ENCODE measurements at places on chromosomes 1 and 21.
A peak's percentile ranks its signal among the peaks of the same experiment; 100 is the strongest.

DNA sequence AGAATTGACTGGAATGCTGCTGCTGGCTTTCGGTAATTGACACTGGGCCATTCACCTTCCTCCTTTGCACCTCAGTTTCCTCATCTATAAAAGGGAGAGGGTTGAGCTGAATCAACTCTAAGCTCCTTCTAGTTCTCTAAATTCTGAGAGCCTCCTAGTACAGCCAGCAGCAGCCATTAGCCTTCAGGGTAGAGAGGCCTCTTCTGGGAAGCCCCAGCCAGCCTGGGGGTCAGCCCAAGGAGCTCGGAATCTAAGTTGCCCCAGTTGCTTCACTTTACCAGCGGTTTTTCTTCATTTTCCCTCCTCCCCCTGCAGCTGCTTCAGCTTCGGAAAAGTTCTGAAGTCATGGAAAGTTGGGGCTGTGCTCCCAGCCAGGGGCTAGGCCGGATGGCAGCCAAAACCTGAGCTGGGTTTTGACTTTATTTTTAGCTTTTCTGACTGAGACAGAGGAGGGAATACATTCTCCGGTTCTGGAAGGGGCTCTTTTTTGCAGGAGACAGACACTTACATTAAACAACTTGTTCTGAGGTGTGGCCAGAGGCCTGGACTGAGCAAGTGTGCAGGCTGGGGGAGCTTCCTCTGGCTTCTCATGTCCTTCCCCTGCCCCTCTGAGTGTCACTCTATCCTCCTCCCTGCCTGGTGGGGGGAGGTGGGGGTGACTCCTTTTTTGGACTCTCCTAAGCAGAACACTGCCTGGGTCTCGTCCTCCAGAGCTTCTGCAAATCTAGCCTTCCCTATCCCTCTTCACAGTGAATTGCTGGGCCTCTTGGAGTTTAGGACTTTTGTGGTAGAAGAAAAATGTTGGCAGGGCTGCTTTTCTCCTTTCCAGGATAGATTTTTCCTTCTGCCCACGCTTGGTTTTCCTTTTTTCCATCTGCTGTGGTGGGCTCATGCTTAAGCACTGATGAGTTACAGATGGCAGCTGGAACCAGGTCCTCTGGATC is 14.4 kb downstream of the LMNA start:
- no peak for DNase-seq

GRCh38 chr1:19597496-19598309 is 46.4 kb upstream of the NBL1 start:
- peak; percentile 36 for DNase-seq

DNA sequence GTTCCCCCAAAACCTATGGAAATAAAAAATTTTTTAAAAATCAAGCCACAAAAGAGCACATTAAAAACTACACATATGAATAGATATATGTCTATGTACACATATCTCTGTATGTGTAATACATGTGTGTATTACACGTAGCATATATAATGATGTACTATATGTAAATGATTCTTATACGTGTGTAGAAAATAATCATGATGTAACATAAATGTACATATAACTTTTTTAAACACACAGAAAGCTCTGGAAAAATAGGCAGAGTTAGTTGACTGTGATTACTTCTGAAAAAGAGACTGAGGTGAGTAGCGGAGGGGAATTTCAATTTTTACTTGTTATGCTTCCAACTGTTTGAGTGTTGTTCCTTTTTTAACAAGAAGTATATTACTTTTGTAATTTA is 405.0 kb downstream of the CAMTA1 start:
- no peak for DNase-seq

DNA sequence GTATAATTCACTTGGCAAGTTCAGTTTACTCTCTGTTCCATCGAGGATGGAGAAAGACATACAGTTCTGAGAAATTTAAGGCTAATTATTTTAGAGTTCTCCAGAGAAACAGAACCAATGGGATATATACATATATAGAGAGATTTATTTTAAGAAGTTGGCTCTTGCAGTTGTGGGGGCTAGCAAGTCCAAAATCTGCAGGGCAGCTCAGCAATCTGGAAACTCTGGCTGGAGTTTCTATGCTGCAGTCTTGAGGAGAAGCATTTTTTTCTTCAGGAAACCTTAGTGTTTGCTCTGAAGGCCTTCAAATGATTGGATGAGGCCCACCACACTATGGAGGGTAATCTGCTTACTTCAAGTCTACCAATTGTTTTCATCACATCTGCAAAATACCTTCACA is 34.6 kb downstream of the TRAF5 start:
- DNase-seq = no peak

DNA sequence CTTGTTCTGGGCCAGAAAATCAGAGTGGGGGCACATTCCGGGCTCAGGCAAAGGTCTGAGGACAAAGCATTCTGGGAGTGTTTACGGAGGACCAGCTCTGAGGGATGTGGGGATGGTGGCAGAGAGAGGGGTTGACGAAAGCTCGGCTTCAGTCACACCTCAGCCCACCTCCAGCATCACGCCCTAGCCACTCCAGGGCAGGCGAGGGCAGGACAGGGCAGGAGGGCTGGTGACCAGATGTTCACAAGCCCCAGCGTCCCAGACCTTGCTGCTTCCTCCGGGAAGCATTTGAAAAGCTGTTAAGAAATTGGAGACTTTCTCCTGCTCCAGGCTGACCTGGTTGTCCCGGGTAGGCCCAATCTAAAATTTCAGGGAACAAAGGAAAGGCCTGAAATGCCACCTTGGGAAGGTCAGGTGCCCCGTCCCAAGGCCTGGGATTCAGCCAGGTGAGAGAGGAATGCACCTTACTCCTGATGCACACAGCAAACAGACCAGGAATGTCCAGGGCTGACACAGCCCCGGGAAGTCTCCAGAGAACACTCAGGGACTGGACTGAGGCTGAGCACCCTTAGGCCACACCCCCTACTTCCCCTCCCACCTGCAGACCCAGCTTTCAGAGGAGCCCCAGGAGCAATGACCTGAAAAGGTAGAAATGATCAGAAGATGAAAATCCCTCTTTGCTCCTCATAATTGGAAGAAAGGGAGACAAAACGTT is 71.9 kb upstream of the KLHDC7A start:
- no peak for DNase-seq

GRCh38 chr1:232339073-232339472 is 290.9 kb downstream of the SIPA1L2 start:
- no peak for DNase-seq

DNA sequence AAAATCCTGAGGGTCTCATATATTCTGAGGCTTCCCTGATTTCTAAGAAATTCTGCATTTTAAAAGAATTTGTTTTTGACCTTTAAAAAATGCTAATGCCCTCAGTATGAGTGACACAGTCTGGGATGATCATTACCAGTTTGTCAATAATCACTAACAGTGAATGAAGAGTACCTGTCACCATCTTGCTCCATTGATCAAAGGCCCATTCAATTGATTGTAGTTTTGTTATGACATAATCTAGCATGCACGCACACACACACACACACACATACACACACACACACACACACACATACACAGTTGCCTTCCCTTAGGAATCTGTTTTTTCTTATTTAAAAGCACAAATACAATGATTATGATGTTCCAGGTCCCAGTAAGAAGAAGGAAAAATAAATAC is 250.4 kb downstream of the NFIA start:
- no peak for DNase-seq

DNA sequence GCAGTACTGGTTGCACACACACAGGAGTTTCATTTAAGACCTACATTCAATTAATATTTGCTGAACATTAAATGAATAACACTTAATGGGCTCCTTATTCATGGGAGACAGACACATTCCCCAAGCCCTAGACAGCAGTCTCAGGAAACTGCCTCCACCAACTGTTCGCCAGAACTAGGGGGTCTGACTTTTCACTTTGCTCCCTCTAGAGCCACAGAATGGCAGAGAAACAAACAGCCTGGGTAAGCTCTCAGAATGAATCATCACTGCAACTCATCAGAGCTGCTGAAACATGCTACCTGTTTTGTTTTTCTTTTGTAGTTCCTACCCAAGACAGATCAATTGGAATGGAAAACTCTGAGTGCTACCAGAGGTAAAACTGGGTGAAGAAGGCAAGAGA is 31.7 kb downstream of the ELK4 start:
- DNase-seq = peak; percentile 50

GRCh38 chr1:184905601-184906322 is 68.5 kb downstream of the NIBAN1 start:
- DNase-seq = no peak

DNA sequence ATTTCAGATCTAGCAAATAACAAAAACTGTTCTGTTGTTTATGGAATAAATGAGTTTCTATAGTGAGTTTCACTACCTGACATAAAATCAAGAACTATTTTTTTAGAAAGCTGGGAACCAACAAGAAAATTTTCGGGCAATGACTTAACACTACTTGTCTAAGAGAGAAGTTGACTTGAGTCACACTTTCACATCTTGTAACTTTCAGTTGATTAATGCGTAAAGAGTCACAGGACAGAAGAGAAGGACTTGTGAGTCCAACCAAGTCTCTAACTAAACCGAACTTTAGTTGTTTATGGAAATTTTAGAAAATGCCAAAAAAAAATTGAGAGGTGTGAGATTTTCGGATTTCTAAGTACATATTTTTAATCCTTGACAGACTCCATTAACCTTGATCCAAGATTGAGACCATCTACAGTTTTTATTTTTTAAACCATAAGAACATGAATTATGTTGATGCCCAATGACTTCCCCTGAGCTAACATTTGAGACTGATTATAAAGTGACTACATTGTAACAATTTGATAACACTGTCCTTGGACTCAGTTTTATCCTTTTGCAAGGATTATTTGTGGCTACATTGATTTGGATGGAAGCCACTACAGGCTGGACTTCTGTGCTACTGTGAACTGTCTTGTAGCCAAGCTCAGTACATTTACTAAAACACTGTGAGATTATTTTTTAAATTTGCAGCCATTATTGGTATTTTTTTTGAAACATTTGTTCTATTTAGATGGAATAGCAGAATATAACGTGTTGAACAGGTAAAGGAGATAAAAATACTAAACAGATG is 284.0 kb downstream of the PTPRC start:
- no peak for DNase-seq

- DNase-seq = no peak
Observed at GRCh38 chr1:244010191-244010590, 40.9 kb upstream of the ZBTB18 start.

GRCh38 chr1:47914952-47915676 is 82.1 kb downstream of the TRABD2B start:
- no peak for DNase-seq

GRCh38 chr1:201429736-201430501 is 8.4 kb upstream of the TNNI1 start:
- no peak for DNase-seq

- DNase-seq = no peak
Observed at GRCh38 chr1:185473186-185473585, 156.1 kb upstream of the IVNS1ABP start.

DNA sequence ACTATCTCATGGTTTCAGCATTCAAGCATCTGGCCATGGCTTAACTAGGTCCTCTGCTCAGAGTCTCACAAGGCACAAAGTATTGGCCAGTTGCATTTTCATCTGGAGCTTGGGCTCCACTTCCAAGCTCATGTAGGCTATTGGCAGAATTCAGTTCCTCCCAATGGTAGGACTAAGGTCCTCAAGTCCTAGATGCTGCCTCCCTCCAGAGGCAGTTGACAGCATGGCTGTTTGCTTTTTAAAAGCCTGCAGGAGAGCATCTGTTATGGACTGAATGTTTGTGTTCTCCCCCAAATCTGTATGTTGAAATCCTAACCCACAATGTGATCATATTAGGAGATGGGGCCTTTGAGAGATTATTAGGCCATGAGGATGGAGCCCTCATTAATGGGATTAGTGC is 38.0 kb upstream of the HLX start:
- DNase-seq = no peak

DNA sequence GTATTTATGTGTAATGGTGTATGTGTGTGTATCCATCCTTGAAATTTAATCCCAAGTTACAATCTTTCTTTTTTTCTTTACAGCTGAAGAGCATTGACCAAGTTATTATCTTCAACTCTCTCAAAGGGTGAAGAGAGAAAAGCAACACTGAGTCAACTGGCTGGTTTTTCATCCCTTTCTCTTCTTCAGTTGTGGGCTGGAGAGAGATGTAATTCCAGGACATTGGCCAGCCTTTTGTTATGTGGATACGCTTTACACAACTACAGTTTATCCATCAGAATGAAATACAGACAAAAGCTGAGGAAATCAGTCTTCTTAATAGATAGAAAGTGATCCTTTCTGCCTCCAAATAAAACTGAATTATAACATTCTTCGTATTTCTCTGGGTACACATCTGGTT is 357.0 kb upstream of the NCAM2 start:
- no peak for DNase-seq

DNA sequence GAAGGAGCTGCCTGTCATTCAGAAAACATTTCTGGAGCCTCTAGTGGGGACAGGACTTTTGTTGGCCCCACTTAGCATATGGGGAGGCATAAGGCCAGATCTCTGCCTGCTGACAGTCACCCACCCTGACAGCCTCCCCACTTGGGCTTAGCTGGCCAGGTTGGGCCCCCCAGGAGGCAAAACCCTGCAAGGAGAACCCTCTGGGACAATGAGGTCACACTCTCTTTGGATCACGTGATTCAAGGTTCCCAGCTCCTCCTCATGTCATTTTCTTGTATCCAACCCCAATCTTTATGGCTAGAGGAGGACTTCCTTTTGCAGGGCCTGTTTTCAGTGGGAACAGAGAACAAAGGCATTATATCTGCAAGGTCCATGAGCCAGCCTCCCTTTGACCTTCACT is 60.0 kb downstream of the NAV1 start:
- no peak for DNase-seq

- DNase-seq = no peak
Observed at GRCh38 chr1:90833466-90834110, 116.5 kb upstream of the BARHL2 start.

- DNase-seq = no peak
Observed at GRCh38 chr1:108119500-108119899, 80.6 kb downstream of the SLC25A24 start.

DNA sequence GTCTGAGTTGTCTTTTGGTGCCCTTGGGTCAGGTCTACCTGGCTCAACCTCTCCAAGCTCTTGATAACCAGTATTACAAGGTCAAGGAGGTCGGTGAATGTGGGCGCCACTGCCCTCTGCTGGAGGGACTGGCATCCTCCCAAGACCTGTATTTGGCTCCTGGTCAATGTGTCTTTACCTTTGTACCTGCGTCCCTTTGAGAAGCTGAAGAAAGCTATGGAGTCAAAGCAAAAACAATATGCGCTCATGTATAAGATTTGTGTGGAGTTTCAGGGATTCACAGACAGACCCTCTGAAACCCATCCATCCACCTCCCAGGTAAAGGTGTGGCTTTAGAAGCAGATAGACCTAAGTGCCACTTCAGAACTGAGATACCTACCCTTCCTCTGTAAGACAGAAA is 61.8 kb upstream of the NBL1 start:
- DNase-seq = peak; percentile 16

DNA sequence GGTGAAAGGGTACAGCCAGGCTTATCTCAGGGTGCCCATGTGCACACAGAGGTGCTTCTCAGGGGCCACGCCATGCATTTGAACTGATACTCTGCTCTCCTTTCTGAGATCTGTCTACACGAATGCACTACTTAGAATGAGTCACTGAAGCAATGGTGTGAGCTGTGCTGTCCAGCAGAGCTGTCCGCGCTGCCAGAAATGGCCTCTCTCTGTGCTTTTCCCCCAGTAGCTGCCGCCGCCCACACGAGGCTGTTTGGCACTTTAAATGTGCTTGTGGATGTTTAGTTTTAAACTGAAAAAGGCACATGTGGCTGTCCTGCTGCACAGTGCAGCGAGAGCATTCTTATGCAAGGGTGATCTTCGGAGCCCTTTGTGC is 87.1 kb upstream of the COL6A1 start:
- DNase-seq = peak; percentile 91

GRCh38 chr1:46533179-46533864 is 18.1 kb downstream of the KNCN start:
- peak; percentile 74 for DNase-seq

- DNase-seq = peak; percentile 89
Observed at GRCh38 chr1:227945891-227946623, 1.7 kb downstream of the WNT9A start.

- no peak for DNase-seq
Observed at GRCh38 chr1:75053207-75053606, 81.0 kb upstream of the LHX8 start.
